AG09319 (cell line): ENCODE measurements at places on chromosomes 4 and X.

DNA sequence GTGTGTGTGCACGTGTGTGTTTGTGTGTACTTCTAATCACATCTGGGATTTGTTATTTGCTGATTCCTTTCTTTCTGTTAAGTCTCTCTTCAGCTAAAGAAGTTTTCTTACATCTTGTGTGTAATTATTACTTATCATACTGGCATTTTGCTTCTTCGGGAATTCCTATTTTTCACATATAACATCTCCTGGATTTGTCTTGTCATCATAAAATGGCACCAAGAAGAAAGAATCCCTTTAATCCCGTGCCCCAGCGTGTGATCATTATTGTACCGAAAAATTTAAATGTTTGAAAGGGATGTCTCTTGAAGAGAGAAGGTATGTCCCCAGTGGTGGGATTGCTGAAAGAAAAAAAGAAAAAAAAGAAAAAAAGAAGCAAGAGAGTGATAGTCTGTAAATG lies 72.3 kb downstream of the ZFX start:
- no peak for DNase-seq

DNA sequence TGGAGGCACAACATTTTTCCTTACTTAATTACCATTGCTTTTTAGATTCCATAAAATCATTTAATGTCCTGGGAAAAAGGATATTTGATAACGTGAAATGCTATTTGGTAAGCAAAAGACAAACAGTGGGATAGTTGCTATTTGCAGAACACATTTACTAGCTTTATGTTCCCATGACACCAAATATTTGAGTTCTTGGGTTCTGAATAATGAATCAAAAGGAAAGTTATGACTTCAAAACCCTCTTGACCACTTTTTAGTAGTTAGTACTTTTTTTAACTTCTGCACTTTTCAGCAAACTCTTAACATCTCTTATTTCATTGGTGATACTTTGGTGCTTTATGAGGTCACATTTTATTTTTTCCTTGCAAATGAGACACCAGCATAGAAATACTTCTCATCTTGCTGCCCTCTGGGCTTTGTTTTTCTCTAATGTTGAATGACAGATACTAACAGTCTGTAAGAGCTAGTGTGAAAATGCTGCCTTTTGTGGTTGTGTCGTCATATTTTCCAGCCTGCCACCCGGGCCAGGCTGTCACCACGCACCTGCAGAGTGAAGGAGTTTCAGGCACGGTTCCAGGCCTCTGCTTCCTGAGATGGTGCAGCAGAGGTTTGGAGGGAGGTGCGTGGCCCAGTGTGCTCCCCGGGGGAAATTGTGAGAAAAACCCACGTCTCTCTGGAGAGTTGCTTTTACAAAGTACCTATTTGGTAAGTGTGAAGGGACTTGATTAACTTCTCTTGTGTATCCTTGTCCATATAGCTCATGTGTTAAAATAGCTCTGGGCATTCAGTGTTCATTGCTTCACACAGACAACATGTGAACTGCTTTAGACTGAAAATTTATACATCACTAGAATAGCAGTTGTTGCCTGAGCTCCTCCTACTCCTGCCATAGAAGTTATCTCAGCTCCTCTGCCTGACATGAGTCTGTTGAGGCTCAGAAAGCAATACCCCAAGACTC lies 34.7 kb downstream of the MSL3 start:
- DNase-seq, result no peak

DNA sequence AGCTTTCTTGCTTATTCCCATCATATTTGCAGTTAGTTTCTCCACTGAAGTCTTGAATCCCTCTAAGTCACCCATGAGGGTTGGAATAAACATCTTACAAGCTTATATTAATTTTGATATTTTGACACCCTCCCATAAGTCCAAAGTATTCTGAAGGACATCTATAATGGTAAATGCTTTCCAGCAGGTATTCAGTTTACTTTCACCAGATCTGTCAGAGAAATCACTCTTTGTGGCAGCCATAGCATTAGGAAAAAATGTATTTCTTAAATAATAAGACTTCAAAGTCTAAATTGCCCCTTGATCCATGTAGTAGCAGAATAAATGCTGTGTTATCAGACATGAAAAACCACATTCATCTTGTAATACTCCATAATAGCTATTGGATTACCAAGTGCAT lies 1371.7 kb upstream of the PABPC4L start:
- DNase-seq, result no peak

DNA sequence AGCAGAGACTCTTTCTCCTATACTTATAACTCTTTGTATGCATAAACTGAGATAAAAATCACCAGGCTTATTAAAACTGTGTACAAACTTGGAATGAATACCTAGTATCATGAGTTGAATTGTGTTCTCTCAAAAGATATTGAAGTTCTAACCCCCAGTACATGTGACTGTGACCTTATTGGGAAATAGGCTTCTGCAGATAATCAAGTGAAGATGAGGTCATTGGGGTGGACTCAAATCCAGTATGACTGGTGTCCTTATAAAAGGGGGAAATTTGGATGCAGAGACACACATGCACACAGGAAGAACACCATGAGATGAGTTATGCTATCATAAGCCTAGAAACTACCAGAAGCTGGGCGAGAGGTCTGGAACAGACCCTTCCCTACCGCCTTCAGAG lies 26.2 kb downstream of the ZNF827 start:
- no peak for DNase-seq

DNA sequence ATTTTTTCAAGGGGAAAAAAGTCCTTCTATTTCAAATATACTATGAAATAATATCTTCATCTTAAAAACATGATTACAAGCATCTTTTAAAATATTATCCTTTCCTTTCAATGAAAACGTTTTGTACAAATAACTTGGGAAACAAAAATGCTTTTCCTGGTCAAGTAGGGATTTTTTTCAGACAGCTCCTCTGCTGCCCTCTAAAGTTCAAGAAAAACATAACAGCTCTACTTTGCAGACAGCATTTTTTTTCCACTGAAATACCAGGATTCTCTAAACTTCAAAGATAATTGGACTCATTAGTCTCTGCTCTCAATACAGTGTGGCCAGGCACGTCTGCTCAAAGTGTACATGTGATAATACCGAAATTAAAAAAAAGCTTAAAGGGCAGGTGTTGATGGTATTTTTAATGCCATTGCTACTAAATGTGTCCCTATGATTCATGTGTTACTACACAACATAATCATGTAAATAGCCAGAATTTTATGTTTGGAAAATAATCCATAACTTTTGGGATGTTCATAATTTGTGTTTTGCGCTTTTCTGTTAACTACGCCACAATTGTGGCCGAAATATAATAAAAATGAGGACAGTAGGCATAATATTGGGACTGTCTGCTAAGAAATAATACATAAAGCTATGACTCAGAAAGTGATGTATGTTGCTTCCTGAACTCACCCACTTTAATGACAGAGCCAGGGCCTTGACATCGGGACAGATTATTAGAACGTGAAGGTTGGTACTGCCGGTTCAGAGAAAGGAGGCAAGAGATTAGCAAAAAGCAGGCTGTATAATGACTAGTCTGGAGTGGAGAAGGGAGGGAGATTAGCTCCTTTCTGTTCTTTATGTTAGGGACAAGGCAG lies 478.9 kb downstream of the KCNIP4 start:
- DNase-seq, result no peak

DNA sequence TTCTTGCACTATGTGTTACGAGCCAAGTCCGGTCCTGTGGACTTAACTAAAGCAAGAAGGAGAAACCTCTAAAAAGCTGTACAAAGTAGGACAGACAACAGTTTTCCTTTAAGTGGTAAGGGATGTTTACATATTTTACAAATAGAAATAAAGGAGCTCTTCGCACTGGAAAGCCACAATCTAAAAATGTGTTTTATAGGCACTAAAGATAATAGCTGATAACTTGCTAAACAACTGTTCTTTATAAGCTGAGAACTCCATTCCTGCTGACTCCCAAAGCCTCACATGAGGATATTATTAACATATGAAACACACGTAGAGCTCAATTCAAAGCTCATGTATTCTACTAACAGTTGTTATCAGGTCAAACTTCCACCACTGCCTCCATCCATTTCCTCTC lies 519.9 kb downstream of the INPP4B start:
- no peak for DNase-seq

- no peak for DNase-seq
Measured at GRCh38 chr4:1246901-1247863, 1.7 kb downstream of the CTBP1 start.

- no peak for DNase-seq
Measured at GRCh38 chr4:132344924-132345828, 803.9 kb upstream of the PCDH10 start.

DNA sequence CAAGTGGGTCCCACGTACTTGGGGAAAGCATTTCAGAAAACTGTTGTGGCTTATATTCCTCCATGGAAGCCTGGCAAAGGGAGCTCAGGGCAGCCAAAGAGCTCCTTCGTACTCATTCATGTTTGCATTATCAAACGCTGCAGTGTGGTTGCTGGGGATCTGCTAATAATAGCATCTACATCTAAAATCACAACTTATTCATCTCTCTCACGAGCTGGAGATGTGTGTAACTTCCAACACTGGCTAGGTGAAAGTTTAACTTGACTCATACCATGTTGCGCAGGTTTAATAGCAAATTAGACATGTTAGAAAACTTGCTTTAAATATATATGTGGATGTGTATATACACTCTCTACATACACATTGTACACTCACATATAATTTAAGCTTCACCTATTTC lies 415.1 kb downstream of the AFF2 start:
- DNase-seq, result no peak
